ENCODE measurements at places on chromosomes 7 and 10. TPM values are rescaled to one million over a fixed set of nuclear protein-coding genes. Genes with fewer than 3 reads are reported as not detected.

Gene TAS2R3
- polyA plus RNA-seq = 0.92 TPM

GRCh38 chr7:43306404-43306803, 194.0 kb downstream of the HECW1 start:
- DNase-seq = no peak

DNA sequence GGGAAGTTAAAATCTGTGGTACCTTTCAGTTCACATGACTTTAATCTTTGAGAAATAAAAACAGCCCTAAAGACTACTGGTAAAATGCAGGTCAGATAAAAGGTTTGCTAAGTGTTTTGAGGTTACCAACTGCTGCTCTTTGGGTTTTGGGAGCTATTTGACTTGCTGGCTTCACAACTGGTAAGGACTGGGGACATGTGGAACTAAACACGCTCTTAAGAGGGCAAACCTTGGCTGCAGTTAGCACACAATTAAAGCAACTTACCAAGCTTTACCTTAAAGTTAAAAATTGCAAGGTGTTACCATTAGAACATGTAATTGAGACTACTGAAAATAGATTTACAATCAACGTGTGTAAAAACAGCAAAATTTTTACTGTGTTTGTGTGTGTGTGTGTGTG, 220.2 kb downstream of the PHF14 start:
- DNase-seq = no peak

GRCh38 chr7:13231216-13231615, 543.8 kb downstream of the ARL4A start:
- DNase-seq = no peak

GRCh38 chr10:8758029-8758428, 703.5 kb downstream of the GATA3 start:
- no peak for DNase-seq

Gene SLC39A12
- polyA plus RNA-seq = not detected

DNA sequence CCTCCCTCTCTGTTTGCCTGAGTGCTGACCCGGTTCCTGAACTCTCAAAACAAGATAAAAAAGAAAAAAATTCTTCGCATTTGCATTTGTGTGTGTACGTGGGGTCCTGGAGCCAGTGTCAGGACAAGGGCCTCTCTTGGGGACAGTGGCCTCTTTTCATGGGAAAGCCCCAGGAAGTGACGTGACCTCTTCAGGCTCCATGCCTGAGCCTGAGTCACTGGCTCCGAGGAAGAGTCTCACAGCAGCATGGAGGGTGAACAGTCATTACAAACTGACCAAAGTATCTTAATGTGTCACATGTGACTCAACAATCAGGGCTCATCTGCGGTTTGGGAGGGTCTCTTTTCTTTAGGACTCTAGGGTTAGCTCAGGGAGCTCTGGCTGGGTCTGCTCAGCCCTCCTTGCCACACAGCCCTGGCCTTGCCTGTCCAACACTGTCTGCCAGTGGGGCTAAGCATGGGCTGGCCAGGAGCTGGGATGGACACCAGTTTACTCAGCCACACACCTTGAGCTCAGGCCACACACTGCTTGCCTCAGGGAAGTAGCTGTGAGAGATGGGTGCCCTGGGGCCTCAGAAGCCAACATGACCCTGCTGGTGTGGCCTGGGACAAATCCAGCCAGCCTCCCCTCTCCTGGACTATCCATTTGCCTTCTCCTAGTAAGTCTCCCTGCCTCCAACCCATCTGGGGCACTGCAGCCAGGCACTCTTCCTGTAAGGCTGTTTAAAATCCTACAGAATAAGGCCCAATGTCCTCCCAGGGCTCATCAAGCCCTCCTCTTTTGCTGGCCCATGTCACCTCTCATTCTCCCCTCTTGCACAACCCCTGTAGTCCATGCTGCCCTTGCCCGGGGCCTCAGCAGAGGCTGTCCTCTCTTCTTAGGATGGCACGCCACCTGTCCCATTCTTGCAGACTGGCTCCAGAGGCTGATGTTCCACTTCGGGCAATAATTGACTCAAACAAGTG, 10.5 kb downstream of the TMEM273 start:
- DNase-seq = no peak

GRCh38 chr10:54758791-54759190, 42.2 kb downstream of the PCDH15 start:
- no peak for DNase-seq

Gene FAM25C
- polyA plus RNA-seq = not detected

DNA sequence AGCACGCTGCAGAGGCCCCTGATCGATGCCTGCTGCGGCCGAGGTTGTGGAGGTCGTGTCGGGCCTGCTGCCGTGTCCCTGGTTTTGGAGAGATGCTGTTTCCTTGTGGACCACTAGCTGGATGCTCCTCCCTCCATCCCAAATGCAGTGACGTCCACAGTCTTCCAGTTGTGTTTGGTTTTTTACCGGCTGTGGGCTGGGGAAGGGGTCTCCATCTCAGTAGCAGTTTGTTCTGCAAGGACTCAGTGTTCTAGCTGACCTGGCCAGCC, 143.0 kb upstream of the SHH start:
- no peak for DNase-seq

GRCh38 chr7:682810-683209, 43.7 kb upstream of the DNAAF5 start:
- no peak for DNase-seq

Gene DYNC1I1
- polyA plus RNA-seq = 0.31 TPM

Gene PON1
- 3.6 TPM for polyA plus RNA-seq

Gene ZNF735
- not detected for polyA plus RNA-seq

DNA sequence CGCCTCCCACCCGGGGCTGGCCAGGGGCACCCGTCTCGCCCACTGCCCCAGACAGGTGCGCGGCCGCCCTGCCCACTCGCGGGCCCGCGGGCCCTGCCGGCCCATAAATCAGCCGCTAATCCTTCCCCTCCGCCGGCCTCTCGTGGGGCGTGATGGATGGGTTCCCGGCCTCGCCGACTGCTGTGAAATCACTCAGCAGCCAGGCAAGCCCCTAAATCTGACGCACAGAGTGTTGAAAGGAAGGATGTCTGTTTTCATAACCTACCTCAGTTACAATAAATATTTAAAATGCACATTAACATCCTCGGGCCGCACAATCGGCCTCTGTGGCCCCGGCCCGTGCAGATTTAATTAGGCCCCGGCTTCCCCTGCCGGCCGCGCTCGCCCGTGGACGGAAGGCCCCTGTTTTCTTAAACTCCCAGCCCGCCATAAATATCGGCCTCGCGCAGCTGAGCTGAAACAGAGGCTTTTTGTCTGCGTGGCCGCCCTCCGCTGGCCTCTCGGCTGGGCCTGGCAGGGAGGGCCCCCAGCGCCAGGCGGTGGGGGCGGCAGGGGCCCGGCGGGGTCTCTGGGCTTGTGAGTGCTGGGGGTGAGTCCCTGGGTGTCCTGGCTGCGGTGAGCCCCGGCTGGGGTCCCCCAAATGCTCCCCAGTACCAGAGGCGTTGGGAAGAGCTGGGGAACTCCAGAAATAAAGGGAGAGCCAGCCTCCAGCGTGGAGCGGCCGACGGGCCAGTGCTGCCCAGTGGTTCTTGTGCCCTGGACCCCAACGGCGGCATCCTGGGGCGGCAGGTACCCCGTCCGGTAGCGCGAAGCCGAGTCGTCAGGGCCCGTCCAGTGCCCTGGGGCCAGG, 90.7 kb downstream of the UNCX start:
- DNase-seq = no peak

Gene DNAJC12
- polyA plus RNA-seq = 12.1 TPM

DNA sequence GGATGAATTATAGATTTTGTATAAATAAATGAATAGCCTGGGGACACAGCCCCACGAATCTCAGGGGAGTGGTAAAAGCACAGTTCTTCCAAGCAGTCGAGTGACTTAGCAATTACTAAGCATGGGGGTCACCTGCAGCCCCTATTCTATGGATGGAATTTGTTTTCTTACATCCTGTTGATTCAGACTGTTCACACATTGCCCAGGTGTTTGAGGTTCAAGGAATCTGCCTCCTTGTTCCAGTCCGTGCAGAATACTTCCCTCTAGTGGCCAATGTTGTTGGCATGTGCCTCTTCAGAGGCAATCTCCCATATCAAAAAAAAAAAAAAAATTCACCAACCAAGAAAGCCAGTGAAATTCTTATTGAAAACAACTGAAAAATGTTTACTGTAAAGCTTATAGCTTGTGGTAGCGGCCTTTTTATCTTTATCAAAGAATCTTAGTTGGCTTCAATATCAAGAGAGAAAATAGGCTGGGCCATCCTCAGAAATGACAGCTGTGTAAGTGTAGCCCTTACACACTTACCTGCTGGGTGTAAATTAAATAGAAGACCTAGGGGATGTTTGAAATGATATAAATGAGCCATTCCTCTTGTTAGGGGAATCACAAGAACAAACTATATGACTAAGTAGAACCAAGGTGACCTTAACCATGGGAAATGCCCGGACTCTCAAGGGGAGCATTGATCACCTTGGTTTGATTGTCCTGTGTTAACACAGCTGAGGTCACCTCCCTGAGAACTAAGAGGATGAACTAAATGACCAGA, 7.8 kb downstream of the LIPM start:
- DNase-seq = peak; percentile 32

DNA sequence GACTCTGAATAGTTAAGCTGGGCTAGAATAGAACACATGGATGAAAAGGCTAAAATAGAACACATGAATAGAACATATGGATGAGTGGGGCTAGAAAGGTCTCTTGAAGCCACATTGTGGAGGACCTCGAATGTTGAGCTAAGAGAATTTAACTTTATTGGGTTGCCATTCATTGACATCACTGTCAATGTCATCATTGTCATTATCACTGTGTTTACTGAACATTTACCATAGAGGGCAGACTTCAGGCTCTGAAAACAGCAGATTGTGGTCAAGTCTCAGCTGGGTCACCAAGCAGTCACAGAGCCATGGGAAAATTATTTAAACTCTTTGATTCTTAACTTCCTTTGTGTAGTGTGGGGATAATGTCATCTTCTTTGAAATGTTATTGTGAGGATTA, 80.4 kb downstream of the WDFY4 start:
- DNase-seq = no peak

Data from renal cortex interstitium (tissue), 15 donors.